GM12864 (cell line): ENCODE measurements at places on chromosomes 3 and 15.

GRCh38 chr15:99120050-99120777, 15.3 kb downstream of the SYNM start:
- DNase-seq: no peak

DNA sequence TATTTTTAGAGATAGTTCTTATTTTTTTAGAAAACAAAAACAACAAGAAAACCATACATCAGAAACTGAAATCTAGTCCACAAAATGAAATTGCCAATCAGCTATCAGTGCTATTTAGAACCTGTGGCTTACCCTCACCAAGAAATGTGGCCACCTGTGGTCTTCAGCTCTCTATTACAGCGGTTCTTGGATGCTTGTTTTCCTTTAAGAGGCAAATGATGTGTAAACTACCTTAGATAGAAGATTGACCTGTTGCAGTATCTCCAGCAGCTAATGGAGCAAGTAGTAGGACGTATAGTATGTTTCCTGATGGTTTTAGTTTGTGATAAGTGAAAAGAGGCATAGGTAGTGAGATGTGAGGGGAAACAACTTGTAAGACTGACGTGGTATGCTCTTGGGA, 21.2 kb downstream of the TFG start:
- no peak for DNase-seq

DNA sequence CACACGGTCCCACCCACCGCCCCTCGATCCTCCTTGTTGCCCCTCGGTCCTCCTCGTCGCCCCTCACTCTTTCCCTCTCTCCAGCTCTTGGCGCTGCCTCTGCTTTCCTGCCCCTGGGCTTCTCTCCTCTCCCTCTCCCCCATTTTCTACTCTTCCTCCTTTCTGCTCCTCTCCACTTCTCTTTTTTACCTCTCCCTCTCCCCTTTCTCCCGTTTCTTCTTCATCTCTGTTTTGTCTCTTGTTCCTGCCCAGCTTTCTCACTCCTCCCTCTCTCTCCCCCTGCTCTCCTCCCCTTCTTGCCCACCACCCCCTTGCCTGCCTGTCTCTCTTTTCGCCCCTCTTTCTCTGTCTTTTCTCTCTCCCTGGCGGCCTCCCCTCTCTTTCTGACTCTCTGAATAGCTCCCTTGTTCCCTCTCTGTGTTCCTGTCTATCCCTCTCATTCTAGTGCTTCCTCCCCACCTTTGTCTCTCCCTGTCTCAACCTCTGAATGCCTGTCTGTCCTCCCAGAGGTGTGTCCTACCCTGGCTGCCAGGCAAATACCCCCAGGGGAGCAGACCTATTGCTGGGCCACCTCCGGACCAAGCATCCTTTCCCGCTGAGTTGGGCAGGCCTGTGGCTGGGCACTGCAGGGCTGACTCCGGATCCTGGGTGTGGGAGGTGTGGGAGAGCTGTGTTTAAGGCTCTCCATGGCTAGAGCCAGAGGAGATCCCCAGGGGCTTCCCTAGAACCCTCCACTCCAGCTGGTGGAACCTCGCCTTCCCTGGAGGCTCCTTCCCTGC, 41.0 kb downstream of the EPHB3 start:
- DNase-seq: no peak

- no peak for DNase-seq
Observed at GRCh38 chr3:120276767-120277166, 8.3 kb downstream of the GPR156 start.

- DNase-seq: no peak
Observed at GRCh38 chr3:43499256-43499655, 122.6 kb downstream of the ANO10 start.

- DNase-seq: no peak
Observed at GRCh38 chr3:193883551-193883950, 252.4 kb upstream of the HES1 start.

GRCh38 chr3:146468671-146469149, 651 bp downstream of the PLSCR2 start:
- DNase-seq: no peak

DNA sequence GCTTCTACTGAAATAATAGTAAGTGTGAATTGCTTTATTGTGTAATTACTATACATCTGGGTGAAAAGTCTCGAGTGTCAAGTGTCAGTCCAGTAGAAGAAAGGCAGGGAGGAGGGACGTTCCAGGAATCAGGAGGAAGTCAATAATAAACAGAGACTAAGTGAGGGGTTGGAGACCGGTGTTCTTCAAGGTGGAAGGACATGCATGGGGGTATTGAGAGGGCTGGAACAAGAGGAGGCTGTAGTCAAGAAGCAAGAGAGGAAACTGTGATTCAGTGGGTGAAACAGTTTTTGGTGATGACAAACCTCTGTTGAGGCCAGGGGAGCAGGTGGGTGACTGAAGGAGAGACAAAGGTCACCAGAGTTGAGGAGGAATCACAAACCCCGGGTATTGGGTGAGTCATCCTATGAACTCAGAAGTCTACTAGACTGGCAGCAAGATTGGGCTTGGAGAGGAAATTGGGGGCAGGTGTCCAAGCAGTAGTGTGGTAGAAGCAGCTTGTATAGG, 11.6 kb upstream of the SCAMP5 start:
- no peak for DNase-seq

- DNase-seq: peak; percentile 30
Observed at GRCh38 chr3:150635526-150635925, 32.4 kb downstream of the SELENOT start.

DNA sequence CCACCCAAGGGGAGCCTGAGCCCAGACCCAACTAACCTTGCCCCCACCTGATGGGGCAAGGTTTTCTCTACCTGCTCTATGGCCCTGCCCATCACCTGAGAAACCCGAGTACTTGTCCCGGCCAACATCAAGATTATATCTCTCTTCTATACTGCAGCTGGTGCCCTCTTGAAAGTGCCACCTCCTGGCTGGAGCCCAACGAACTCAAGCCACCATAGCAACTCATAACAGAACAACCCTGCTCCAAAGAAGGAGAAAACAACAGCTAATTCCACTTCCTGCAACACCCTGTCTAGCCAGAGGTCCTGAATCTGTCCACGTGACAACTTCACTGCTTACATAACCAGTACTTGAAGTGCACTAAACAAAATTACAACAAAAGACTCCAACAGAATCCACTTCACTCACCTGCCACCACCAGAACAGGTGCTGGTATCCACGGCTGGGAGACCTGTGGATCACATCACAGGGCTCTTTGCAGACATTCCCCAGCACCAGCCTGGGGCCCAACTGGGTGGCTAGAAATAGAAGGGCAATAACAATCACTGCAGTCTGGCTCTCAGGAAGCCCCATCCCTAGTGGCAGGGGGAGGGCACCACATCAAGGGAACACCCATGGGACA, 49.2 kb downstream of the PIERCE2 start:
- DNase-seq: no peak

DNA sequence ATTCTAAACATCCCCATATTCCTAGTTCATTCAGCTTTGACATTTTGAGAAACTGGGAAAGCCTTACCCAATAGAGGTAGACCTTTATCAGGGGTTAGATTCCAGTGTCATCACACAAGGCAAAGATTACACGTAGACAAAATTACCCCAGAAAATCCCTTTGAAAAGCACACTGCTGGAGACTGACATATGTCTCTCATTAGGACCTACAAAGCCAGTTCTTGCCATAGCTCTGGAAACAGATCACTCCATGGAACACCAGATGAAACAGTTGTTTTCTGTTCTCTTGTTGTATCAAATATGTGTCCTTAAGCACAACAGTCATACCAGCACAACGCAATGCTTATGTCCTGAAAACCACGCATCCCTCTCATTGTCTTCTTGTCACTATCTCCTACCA, 44.7 kb downstream of the RARB start:
- DNase-seq: no peak

DNA sequence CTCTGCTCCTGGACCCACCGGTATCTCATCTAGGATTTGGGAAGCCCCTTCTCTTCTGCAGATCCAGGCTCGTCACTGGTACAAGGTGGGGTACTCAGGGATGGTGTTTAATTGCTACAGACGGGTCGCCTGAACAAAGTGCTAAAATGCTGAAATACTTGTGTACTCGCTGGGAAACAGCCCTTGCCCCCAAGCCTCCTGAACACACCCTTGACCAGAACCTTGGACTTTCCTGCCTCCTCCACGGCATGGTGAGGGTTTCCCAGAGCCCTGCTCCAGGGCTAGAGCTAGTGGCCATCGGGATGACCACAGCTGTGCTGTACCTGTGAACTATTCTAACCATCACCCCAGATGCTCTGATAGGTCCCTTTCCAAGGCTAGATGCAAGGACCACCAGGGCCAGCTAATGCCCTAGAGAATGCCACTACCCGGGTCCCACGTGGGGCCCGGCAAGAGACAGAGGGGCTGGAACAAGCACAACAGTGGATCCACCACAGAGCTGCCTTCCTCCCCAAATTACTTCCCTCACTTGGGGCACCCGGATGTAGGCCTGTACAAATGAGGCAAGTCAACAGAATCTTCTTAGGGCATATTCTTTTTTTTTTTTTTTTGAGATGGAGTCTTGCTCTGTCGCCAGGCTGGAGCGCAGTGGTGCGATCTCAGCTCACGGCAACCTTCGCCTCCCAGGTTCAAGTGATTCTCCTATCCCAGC, 267.3 kb downstream of the FOXP1 start:
- DNase-seq: no peak

- no peak for DNase-seq
Observed at GRCh38 chr3:173893066-173893465, 495.5 kb downstream of the NLGN1 start.

DNA sequence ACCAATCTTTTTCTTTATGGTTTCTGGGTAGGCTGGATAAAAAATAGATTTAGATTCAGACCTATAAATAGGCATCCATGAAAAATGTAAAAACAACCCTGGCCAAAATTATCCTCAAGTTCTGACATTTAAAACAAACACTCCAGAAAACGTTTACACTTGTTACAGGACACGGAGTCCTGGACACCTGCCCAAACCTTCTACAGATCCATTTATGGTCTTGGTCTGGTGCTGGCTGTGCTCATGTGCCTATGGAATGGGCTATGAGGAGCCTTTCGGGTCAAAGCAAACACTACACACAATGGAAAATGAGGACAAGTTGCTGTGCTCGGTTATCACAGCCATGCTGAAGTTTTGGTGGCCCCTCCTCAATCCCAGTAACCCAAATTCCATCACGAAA, 108.1 kb downstream of the PDZRN3 start:
- no peak for DNase-seq

DNA sequence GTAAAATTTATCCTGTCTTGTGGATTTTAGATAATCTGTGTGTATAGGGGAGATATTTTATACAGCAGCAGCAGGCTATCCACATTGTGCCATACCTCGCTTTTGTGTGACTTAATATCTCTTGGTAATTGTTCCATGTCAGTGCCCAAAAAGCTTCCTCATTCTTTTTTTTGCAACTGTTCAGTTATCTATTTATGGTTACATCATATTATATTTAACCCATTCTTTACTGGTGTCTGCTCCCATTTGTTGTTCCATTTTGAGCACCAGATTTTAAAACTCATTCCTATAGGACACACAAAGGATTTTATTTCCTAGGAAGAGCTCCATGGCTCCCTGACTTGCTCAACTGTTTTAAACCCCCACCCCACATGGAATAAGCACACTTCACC, 86.3 kb upstream of the RASGRP1 start:
- no peak for DNase-seq

DNA sequence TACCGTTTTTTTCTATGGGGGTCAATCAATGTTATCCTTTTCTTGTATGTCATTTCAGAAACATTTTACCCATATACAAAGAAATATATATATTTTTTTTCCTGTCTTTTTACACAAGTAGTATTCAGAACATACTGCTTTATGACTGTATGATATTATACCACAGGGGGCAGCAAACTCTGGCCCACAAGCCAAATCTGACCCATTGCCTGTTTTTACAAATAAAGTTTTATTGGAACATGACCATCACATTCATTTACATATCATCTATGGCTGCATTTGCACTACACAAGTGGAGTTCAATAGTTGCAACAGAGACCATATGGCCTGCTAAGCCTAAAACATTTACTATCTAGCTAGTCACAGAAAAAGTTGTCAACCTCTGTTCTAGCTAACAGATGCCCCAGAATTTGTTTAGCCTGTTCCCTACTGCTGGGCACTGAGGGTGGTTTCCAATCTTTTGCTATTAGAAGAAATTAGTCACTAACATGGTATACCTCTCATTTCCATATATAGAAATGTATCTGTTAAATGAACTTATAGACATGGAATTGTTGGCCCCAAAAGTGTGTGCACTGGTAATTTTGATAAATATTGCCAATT, 57.7 kb downstream of the BFSP2 start:
- no peak for DNase-seq
